Heart left ventricle (tissue), 16 donors: ENCODE measurements at places on chromosomes 16 and 17. TPM values are rescaled to one million over a fixed set of nuclear protein-coding genes. Genes with fewer than 3 reads are reported as not detected.

The ASPHD1 gene
- not detected for polyA plus RNA-seq

The NLGN2 gene
- polyA plus RNA-seq, result 11.1 TPM

The KCNG4 gene
- polyA plus RNA-seq, result not detected

The TP53TG3B gene
- polyA plus RNA-seq, result not detected

The XYLT1 gene
- polyA plus RNA-seq, result 12.3 TPM

The TBC1D3 gene
- not detected for polyA plus RNA-seq

The CHST6 gene
- 1.1 TPM for polyA plus RNA-seq

The ZACN gene
- 0.51 TPM for polyA plus RNA-seq

The SYCE1L gene
- 0.32 TPM for polyA plus RNA-seq

The FGF11 gene
- 9.6 TPM for polyA plus RNA-seq

The FKBP10 gene
- polyA plus RNA-seq, result 25.2 TPM

The TEKT1 gene
- polyA plus RNA-seq, result not detected
